Vagina (tissue), 2 donors: ENCODE measurements at places on chromosomes 1 and 21. TPM values are rescaled to one million over a fixed set of nuclear protein-coding genes. Genes with fewer than 3 reads are reported as not detected.

TNFRSF18 gene
- 4.4 TPM for total RNA-seq

DNA sequence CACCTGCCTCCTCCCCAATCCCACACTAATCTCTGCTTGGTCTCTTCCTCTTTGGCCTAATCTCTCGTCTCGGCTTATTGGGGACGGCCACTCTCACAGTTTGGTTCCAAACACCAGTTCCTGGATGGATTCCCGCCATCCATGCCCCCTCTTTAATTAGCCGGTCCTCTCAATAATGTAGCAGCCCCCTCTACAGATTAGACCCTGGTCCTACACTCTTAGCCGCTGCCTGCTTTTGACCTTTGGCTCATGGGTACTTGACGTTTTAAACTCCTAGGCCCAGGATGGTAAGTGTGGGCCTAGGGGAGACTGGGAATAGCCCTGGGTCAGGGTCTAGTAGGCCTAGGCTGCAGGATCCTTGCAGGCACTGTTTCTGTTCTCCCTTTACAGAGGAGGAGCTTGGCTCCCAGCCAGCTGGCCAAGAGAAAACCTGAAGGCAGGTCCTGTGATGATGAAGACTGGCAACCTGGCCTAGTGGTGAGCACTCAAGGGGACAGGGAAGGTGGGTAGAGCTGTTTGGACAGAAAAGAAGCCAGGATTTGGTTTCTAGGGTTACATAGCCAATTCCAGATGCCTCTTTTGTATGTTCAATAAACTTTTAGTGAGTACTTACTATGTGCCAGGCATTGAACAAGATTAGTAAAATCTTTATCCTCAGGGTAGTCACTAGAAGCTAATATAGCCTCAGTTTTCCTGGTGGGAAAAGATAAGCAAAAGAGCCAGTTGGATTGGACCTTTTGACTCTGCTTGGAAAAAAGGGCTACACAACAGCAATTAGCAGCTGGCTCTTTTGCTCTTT, 758 bp downstream of the RAD54L start:
- no peak overlapping the region for H3K27ac ChIP-seq
- H3K27me3 ChIP-seq, result no peaks in the 10 kb centered on the region
- no peaks in the 10 kb centered on the region for H3K36me3 ChIP-seq
- DNase-seq, result no peak

KCNT2 gene
- total RNA-seq, result 1.2 TPM

DNA sequence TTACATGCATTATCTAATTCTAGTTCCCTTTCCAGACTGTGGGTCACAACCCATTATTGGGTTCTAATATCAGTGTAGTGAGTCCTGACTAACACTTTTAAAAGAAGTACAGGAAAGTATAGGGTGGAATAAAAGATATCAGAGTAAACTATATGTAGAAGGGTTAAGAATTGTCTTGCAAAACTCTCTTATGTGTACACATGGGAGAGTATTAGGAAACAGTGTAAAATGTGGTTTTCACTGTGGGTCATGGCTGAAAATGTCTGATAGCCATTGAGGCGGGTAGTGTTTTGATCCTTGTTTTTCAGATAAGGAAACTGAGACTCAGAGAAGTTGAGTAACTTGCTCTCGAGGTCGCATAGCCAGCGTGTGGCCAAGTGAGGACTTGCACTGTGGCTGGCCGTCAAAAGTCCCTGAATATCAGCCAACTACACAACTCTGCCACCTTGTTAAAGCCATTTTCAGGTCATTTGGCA, 18.5 kb upstream of the MTARC1 start:
- no peaks in the 10 kb centered on the region for H3K36me3 ChIP-seq
- H3K27ac ChIP-seq, result peak overlapping the region; percentile 40
- H3K4me3 ChIP-seq, result no peak overlapping the region
- no peaks in the 10 kb centered on the region for H3K27me3 ChIP-seq

- H3K36me3 ChIP-seq, result no peaks in the 10 kb centered on the region
- DNase-seq, result no peak
- H3K27ac ChIP-seq, result peak overlapping the region; percentile 72
- H3K4me1 ChIP-seq, result peaks cover 22% of the 10 kb centered on the region
- H3K4me3 ChIP-seq, result no peak overlapping the region
Measured at GRCh38 chr1:226809785-226810571, 60.4 kb upstream of the PSEN2 start.

GRCh38 chr21:42315296-42315891, at the start of gene TFF3:
Gene TFF3, minus strand, starts transcription at chr21:42315409. Its CDS starts 35 bp downstream, at chr21:42315374.
- DNase-seq, result no peak
- H3K4me1 ChIP-seq, result no peaks in the 10 kb centered on the region
- no peaks in the 10 kb centered on the region for H3K27me3 ChIP-seq
- no peak within 1 kb of the TSS for H3K27ac ChIP-seq
- no peak within 1 kb of the TSS for H3K4me3 ChIP-seq
- no peaks in the 10 kb centered on the region for H3K36me3 ChIP-seq

GPA33 gene
- total RNA-seq, result 0.74 TPM

DNA sequence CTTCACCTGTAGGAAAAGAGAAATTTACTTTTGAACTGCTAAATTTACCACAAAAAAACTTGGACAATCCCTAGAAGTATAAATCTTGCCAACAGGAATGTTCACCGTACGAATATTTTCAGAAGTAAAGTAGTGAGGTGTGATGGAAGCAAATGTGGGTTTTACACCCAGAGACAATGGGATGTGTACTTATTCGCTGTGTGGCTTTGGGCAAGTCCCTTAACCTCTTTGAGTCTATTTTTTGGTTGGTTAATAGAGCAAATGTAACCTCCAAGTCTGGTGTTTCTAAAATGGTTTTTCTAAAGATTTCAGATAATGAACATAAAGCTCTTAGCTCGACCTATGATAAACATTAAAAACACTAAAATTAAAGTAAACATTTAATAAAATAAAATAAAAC, 51.2 kb downstream of the TPR start:
- no peaks in the 10 kb centered on the region for H3K4me1 ChIP-seq
- no peak for DNase-seq
- no peaks in the 10 kb centered on the region for H3K36me3 ChIP-seq
- H3K27ac ChIP-seq, result no peak overlapping the region
- no peak overlapping the region for H3K4me3 ChIP-seq
- no peaks in the 10 kb centered on the region for H3K27me3 ChIP-seq

SPRR2E gene
- 11.8 TPM for total RNA-seq

DNA sequence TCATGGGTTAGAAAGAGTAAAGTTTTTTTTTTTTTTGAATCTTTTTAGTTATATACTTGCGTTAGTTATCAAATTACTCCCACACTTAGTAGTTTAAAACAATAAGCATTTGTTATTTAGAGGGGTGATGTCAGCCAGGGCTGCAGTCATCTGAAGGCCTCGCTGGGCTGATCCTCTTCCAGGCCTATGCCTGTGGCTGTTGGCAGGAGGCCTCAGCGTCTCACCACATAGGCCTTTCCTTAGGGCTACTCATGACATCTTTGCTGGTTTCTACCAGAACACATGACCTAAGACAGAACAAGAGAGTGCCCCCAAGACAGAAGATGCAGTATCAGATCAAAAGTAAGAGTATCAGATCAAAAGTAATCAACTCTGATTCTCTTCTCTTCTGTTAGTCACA, 167.4 kb downstream of the HHAT start:
- no peaks in the 10 kb centered on the region for H3K36me3 ChIP-seq
- no peaks in the 10 kb centered on the region for H3K27me3 ChIP-seq
- no peak overlapping the region for H3K4me3 ChIP-seq
- no peak for DNase-seq
- H3K4me1 ChIP-seq, result no peaks in the 10 kb centered on the region

KLHDC9 gene
- 9.3 TPM for total RNA-seq

GRCh38 chr1:33099290-33100118, 18.6 kb downstream of the AZIN2 start:
- H3K27me3 ChIP-seq, result no peaks in the 10 kb centered on the region
- no peaks in the 10 kb centered on the region for H3K4me1 ChIP-seq
- no peak overlapping the region for H3K27ac ChIP-seq
- H3K36me3 ChIP-seq, result no peaks in the 10 kb centered on the region
- no peak overlapping the region for H3K4me3 ChIP-seq
- DNase-seq, result no peak

DNA sequence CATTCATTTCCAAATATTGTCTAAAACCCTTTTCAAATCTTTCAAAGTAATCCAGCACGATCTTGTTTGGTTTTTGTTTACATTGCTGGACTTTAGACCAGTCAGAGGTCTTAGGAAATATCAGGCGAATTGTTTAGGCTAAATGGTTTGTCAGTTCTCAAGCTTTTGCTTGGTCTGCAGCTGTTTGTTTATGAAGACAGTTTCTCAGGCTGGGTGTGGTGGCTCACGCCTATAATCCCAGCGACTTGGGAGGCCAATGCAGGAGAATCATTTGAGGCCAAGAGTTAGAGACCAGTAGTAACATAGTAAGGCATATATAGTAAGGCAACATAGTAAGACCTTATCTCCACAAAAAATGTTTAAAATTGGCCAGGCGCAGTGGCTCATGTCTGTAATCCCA, 77.5 kb downstream of the DNTTIP2 start:
- no peaks in the 10 kb centered on the region for H3K27me3 ChIP-seq
- H3K4me1 ChIP-seq, result peaks cover 11% of the 10 kb centered on the region
- no peaks in the 10 kb centered on the region for H3K36me3 ChIP-seq
- H3K27ac ChIP-seq, result no peak overlapping the region
- no peak overlapping the region for H3K4me3 ChIP-seq

GRCh38 chr1:32001863-32002262, 11.8 kb upstream of the KHDRBS1 start:
- H3K4me1 ChIP-seq, result no peaks in the 10 kb centered on the region
- H3K27ac ChIP-seq, result no peak overlapping the region
- H3K27me3 ChIP-seq, result no peaks in the 10 kb centered on the region
- H3K36me3 ChIP-seq, result no peaks in the 10 kb centered on the region
- H3K4me3 ChIP-seq, result no peak overlapping the region

HJV gene
- total RNA-seq, result not detected

FNDC5 gene
- total RNA-seq, result 4.7 TPM

GRCh38 chr1:199774433-199775089, 252.9 kb upstream of the NR5A2 start:
- no peak overlapping the region for H3K27ac ChIP-seq
- no peaks in the 10 kb centered on the region for H3K4me1 ChIP-seq
- H3K36me3 ChIP-seq, result no peaks in the 10 kb centered on the region
- DNase-seq, result no peak

TIE1 gene
- 36.1 TPM for total RNA-seq
